NCI-H1694 (cell line): ENCODE measurements at places on chromosomes 13 and 19.

- no peak for DNase-seq
These were observed 12.1 kb downstream of the FZR1 start for GRCh38 chr19:3518255-3518654.

DNA sequence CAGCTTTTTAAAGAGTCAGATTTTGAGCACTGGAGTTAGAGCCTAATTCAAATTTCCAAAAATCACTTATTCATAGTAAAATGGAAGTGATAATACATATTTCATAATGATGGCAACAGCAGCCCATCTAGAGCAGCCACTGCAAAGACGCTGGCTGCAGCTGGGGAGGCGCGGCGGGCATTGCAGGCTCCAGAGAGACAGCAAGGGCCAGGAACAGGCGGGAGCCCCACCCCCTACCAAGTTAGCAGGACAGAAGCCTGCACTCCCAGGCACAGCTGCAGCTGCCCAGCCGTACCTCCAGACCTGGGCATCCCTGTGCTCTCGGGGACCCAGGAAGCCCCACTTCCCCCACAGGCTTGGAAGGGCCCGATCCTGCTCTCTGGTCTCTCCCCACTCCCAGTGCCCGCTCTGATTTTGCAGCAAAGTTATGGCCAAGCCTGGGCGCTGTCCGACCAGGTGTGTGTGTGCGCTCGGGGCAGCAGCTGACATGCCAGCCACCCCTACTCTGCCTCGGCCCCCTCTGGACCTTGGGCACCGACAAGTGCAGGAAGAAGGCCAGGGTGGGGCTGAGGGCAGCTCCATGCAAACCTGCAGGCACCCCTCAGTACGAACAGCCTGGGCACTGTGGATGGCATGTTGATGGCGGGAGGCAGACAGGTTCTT, 84.8 kb downstream of the SERP2 start:
- DNase-seq = no peak

DNA sequence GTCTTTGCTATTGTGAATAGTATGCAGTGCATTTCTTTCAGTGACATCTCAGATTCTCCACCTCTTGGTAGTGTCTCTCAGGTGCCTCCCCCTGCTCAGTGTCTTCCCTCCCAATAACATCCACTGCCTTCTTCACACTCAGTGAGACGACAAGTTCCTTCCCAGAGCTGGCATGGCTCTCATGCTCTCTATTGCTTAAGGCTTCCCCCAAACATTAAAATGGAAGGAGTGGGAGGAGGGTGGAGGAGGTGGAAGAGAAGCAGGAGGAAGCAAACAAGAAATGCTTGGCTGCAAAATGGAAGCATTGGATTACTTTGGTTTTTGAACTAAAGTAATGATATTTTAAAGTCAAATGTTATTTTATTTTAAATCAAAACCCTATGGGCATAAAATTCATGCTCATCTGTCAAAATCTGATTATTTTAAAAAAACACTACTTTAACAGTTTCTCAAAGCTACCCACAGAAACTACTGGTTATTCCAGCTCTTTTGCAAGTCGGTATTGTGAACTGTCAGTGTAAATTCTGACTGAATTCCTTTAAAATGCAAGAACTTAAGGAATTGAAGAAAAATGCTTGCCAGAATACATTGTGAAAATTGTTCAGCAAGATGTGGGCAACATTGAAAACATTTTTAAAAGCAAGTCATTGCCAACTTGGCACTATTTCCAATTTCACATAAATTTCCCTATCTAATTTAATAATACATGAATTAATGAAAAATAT, 727.6 kb upstream of the ARGLU1 start:
- no peak for DNase-seq

- no peak for DNase-seq
These were observed 225.8 kb upstream of the IRS2 start for GRCh38 chr13:110012102-110012739.

DNA sequence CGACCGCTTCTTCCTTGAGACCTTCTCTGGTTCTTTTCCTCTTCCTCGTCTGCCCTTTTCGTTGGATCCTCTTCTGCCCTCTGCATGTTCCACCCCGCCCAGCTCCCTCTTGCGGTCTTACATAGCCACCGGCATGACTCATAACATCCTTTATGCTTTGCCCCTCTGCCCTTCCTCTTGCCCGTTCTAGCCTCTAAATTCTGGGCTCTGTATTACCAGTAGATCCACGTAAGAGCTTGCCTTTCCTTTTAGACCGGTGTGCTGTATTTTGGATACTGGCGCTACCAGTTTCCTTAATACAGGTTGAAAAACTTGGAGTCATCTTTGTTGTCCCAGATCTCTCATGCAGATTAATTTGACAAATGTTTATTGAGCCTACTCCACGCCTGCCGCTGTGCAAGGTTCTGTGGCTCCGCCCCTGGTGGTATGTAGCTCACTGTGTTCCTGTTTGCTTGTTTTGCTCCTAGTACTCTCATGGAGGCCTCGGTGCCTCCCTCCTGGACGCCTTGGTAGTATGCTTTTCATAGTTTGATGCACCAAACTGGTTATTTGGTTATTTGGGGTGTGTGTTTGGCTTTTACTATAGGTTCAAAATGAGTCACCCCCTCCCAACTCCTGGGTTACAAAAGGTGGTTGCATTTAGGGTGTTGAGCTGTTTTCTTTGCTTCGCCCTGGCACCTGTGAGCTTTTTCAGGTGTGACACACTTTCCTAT, 1.7 kb downstream of the GTF3A start:
- peak; percentile 53 for DNase-seq
